Lower leg skin (tissue), 4 donors: ENCODE measurements at places on chromosomes 5 and 9.
A peak's percentile ranks its signal among the peaks of the same experiment; 100 is the strongest.

GRCh38 chr5:68260467-68260866 lies 44.9 kb downstream of the PIK3R1 start:
- DNase-seq: no peak

DNA sequence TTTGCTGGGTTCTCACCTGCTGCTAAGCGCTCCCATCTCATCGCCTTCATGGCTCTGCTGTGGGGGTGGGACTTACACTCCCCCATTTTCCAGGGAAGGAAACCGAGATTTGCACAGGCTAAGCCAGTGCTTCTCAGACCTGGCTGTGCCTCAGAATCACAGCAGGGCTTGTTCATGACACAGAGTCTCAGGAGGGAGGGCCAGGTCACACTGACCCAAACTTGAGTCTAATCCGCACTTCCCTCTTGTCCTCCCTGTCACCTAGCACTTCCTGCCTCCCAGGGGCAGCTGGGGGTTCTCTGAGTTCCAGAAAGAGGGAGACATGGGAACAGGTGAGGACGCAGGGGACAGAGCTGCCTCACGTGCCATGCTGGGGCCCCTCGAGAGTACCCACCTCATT lies 15.6 kb upstream of the IER5L start:
- DNase-seq: no peak

DNA sequence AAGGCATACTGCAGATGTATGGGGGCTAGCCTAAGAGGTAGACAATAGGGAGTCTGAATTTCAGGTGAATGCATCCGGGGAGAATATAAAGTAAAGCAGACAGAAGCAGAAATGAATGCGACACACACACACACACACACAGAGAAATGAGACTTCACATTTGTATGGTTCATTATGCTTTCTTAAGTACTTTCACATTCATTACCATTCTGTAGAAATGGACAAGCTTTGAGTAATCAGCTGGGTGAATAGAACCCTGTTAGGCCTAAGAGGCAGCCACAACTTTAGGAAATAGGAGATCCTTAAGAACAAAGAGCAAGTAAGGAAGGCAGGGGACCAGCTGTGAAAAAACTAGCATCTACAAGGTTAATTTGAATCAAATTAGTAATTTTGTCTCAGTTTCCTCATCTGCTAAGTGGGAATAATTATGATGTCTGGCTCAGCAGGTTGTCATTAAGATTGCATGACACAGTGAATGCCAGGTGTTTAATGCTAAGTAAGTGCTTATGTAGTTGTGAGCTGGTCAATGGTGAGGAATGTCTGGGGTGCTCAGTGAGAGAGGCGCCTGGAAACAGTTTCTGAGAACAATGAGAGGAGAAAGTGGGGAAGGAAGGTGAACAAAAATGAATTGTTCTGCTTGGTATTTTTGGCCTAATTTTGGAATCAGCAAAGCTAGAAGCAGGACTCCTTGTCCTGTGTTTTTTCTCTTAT lies 265.8 kb upstream of the CLINT1 start:
- DNase-seq: no peak

- peak; percentile 88 for DNase-seq
Measured at GRCh38 chr9:83432104-83432627, 106.0 kb downstream of the FRMD3 start.

DNA sequence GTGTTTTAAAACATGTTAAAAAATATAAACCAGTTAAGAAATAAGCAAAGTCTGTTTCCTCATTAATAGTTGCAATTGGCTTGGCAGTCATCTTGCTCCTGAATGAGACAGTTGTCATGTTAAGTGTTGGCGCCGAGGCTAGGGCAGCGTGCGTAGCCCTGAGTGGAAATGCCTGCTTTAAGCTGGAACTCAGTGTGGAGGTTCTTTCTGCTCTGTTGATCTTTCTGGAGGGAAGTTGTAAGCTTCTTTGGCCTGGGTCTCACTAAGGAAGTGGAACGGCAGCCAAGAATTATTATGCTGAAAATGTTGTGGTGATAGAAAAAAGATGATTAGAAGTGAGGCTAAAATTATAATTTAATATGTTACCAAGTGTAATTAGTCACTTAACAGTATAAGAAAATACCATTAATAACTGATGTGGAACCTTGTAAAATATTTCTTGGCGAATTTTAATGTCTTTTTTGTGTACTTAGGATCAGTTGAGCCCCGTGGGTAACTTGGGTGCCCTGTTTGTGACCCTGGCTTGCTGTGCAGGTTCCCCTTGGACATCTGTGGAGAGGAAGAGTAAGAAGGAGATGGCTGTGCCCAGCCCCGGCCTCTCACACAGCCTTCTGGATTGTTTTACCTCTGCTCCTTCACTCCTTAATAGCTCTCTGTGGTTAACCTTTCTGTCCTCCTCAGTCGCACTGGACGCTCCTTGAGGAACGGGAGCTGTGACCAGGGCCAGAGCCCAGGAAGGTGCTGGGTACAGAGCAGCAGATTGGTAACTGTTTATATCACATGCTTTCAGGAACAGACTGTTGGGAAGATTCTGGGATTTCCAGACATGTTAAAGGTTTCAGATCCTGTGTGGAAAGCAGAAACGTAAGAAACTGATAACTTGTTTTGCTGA lies 31.0 kb downstream of the PCBD2 start:
- no peak for DNase-seq
